ENCODE measurements at places on chromosomes 2 and 18.
A peak's percentile ranks its signal among the peaks of the same experiment; 100 is the strongest.

DNA sequence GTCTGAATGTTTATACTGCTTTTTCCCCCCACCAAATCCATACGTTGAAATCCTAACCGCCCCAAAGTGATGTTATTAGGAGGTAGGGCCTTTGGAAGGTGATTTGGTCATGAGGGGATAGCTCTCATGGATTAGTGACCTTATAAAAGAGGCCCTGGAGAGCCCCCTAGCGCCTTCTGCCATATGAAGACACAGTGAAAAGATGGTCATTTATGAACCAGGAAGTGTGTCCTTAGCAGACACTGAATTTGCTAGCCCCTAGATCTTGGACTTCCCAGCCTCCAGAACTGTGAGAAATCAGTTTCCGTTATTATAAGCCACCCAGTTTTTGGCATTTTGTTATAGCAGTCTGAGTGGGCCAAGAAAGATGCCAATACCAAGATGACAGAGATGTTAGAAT, 7.2 kb upstream of the TSN start:
- DNase-seq, result no peak

- no peak for DNase-seq
Observed at GRCh38 chr2:235909358-235909757, 258.8 kb downstream of the GBX2 start.

GRCh38 chr2:16446706-16447105, 218.9 kb downstream of the CYRIA start:
- no peak for DNase-seq

DNA sequence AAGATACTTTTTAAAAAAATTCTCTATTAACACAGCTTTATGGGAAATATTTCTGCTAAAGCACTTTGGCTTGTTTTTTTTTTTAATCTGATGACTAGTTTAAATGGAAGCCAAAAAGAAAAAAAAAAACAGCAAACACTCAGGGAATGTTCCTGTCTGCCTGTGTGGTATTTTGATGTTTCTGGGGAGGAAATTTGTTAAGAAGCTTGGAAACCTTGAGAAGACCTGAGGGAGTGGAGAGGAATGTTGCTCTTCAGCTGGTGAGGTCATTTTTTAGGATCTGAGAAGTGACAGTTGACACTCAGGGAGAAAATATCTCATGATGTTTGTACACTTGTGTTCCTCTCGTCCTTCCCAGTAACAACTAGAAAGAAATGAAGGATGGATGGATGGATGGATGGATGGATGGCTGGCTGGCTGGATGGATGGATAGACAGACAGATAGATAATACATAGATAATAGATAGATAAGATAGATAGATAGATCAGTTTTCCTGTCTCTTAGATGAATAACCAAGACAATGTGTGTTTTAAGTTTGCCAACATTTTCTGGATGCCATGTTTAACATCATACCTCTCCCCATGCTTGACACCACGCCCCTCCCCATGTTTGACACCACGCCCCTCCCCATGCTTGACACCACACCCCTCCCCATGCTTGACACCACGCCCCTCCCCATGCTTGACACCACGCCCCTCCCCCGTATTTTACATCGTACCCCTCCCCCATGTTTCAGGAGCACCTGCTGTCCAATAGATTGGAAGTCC, 84.8 kb downstream of the CTIF start:
- no peak for DNase-seq

DNA sequence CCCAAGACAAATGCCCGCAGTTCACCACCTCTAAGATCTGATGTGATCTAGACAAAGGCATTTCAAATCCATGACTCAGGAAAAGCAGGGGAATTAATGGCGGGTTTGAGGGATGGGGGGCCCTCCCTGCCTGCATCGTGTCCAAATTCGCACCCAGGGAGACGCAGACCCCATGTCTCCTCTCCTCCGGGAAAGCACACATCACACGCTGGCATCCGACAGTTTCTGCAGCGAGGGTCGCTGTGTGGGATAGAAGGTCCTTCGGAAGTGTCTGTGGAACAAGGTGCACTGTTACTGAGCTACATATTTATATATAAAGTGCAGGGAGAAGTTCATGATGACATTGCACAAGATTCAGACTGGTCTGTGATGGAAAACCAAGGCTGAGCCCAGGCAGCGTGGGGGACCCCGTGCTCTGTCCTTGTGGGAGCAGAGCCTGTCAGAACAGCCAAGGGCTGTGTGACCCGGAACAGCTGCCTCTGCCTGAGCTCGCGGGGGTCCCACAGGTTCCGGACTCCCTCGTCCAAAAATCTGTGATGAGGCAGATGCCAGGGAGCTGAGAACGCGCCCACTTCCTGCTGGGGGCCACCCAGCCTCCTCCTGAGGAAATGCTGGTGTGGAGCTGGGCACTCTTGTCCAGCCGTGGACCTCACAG, 82.3 kb upstream of the CTDP1 start:
- DNase-seq, result no peak

GRCh38 chr2:3356799-3357198, 20.8 kb downstream of the EIPR1 start:
- no peak for DNase-seq

GRCh38 chr2:240356700-240357640, 78.5 kb upstream of the GPC1 start:
- no peak for DNase-seq

DNA sequence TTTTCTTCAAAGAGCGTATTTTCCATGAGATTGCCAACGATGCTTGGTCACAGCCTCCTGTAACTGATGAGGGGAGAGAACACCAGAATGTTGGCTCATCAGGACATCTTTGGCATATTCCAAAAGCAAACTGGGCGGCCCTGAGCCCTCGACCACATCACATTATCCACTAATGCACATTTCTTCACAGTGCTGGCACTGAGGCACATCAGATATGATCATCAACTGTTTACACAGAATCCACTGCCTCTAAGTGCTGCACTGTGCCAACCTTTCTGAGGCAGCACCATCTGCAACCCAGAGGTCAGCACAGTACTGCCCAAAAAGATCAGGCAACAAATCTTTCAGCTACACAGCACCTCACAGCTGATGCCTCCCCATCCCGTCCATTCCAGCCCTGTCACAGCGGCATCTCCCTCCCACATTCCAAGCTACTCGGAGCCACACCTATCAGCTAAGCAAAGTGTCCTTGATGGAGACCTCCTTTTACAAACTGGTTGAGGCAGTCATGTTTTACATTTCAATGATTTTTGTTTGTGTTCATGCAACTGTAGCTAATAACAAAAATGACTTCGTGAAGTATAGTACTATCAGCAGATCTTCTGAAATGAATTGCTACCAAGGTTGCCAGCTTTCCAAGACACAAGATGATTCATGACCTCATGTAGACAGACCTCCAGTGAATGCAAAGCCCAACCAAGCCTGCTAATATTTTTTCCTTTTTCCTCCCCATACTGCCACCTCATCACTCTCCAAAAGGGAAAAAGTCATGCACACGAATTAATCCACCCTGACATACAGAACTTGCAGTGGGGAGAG, 32.3 kb downstream of the MYO5B start:
- DNase-seq, result no peak

DNA sequence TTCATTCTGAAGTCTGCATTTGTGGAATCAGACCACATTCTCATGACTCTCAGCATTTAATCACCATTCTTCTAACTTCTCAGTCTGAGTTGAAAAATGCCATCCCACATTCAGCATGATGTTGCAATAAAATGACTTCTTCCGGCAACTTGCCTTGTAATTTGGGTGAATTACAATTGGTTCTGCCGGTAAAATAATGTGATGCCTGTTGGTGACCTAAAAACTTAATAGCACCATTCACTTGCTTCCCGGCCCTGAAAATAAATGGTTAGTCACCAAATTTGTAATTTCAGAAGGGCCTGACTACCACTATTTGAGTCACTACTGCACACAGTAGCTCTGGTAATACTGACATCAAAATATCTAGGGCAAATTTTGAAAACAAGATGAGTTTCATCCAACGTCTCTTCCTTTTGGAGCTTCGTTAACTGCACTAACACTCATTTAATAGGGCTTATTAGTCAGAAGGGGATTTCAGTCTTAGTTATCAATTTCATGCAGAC, 637.1 kb upstream of the CHAC2 start:
- no peak for DNase-seq

DNA sequence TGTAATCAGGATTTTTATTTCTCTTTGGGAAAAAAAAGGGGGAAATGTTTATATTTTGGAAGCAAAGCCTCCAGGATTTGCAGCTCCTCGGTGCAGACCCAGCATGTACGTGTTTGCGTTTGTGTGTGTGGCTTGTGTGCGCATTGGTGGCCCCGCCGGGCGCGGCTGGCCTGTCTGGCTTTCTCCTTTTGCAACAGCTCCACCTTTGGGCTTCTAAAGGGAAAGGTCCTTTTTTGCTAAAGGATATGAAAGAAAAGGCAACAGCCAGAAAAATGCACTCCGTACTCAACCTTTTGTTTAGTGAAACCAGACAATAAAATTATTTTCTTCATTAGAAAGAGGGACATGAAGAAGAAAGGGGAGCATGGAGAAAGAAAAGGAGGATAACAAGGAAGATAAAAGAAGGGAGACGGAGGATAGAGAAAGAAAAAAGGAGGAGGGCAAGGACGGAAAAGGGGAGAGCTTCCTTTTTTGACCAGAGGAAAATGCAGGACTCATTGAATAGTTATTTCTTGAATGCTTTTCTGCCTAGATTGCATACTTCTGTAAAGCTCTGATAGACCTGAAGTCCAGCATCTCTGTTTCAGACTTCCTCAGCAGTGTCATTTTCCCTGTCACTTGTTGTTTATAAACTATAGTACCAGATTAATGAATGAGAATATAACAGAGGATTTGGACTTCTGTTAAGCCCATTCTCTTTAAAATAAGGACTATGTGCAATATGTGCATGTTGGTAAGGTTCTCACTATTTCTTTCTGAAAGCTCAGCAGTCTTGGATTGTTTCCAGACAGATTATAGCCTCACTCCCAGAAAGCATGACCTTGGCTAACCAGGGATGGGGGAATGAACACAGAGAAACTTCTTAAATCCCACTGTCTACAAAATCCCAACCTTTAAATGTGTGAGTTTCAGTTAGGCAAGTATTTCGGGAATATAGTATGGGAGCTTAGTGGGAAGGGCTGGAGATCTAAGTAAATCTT, 563.1 kb upstream of the PIK3C3 start:
- peak; percentile 4 for DNase-seq

- DNase-seq, result no peak
Observed at GRCh38 chr2:64537991-64538390, 13.9 kb downstream of the AFTPH start.

- no peak for DNase-seq
Observed at GRCh38 chr2:20537423-20538307, 90.8 kb downstream of the RHOB start.

- no peak for DNase-seq
Observed at GRCh38 chr2:180040146-180040925, 33.2 kb upstream of the CWC22 start.

- no peak for DNase-seq
Observed at GRCh38 chr2:156339865-156340264, 7.3 kb upstream of the NR4A2 start.

- no peak for DNase-seq
Observed at GRCh38 chr2:116737951-116738350, 1076.5 kb upstream of the DDX18 start.

DNA sequence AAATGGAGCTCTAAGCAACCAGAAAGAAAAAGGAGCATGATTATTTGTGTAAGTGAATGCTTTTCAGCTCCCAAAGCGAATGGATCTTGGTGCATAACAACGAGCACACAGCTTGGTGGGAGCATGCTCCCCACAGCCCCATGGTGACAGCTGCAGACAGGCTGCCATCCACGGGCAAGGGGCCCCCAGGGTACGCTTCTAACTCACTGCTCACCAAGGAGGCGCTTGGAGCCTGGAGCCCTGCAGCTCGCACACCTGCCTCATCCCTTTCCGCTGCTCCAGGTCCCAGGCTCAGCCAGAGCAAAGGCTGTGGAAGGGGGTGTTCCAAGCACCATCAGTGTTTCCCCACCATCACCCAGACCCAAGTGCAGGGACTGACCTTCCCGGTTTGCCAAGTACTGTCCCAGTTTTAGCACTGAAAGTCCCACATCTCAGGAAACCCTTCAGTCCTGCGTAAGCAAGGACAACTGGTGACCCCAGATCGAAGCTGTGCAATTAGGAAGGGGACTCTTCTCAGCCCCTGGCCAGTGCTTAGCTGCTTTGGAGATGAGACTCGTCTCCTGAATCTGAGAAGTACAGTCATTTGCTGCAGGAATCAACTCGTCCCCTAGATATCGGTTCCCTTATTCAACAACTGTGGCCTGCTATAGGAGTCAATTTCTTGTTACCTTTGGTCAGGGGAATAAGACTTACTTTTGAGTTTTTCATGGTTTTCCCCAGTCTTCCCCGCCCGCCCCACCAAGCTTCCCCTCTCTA, 50.0 kb upstream of the ATG16L1 start:
- DNase-seq, result no peak

GRCh38 chr2:214837466-214837865, 28.0 kb upstream of the BARD1 start:
- no peak for DNase-seq

- no peak for DNase-seq
Observed at GRCh38 chr2:225999692-226000091, 600.2 kb downstream of the NYAP2 start.

DNA sequence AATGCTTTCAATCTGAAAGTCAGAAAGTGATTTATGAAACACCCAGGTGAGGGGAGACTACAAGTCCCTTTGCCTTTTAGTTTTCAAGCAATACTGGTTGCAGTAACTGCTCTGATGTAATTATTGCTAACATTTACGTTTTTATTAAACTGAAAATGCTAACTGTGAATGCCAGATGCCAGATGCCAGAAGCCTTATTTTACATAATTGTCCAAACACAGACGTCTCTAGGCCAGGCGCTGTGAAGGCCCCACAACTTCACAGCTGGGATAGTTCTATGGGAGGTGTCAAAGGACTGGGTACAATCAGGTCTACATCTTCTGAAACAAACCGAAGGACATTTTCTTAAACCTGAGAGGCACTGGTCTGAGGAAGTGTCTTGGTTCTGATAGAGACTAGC, 27.5 kb upstream of the MSGN1 start:
- DNase-seq, result no peak

GRCh38 chr2:11876436-11876835, 130.0 kb downstream of the LPIN1 start:
- no peak for DNase-seq

DNA sequence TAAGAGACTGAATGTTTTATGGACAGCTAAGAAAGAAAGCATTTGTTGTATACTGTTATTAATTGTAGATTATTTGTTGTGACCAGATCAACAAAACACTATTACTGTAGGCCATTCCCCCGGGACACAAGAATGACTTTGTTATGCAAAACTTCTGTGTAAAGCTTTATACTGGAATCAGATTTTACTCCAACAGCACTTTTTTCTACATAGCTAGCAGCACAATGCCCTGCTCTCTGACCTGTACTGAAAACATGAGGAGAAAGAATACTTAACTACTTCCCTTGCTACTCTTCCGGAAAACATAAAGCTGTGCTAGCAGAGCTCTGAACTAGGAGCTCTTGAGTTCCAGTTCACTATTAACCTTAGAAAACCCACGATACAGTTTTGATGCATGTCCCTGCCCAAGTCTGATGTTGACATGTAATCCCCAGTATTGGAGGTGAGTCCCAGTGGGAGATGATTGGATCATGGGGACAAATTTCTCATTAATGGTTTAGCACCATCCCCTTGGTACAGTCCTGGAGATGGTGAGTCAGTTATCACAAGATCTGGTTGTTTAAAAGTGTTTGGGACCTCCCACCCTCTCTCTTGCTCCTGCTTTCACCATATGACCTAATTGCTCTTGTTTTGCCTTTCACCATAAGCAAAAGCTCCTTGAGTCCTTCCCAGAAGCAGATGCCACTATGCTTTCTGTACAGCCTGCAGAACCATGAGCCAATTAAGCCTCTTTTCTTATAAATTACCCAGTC, 601.1 kb upstream of the PIK3C3 start:
- no peak for DNase-seq

Measured in hypothalamus (tissue), 51 donors.